ENCODE measurements at places on chromosomes 4 and X.

GRCh38 chr4:26406346-26406975 is 83.8 kb downstream of the CCKAR start:
- DNase-seq: no peak

GRCh38 chr4:8754634-8755589 is 116.7 kb downstream of the HMX1 start:
- DNase-seq: no peak

- DNase-seq: no peak
These were observed 7.4 kb downstream of the ANKRD37 start for GRCh38 chr4:185404031-185404430.

- no peak for DNase-seq
These were observed 32.7 kb downstream of the MFAP3L start for GRCh38 chr4:169993531-169993930.

DNA sequence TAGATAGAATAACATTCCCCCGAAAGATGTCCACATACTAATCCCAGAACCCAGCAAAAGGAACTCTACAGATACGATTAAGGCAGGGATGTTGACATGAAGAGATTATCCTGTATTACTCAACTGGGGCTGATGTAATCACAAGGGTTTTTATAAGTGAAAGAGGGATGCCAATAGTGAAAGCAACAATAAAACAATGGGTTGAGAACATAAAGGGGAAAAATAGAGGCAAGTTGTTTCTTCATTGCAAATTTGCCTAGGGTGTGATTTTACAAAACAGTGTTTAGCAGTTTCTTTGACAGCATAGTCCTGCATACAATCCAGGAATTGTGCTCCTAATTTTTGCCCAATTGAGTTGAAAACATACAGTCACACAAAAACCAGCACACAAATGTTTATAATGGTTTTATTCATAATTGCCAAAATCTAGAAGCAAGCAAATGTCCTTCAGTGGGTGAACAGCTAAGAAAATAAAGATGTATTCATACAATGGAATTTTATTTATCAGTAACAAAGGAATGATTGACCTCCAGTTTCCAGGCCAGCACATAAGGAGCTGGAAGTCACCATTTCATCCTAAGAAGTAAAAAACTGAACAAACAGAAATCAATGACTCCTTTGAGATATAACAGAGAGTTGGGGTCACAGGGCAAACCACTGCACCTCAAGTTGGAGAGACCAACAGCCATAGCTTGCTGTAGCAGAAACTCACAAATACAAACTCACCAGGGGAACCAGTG is 107.2 kb downstream of the CENPC start:
- no peak for DNase-seq

GRCh38 chr4:124018383-124019317 is 622.1 kb downstream of the SPRY1 start:
- DNase-seq: no peak

DNA sequence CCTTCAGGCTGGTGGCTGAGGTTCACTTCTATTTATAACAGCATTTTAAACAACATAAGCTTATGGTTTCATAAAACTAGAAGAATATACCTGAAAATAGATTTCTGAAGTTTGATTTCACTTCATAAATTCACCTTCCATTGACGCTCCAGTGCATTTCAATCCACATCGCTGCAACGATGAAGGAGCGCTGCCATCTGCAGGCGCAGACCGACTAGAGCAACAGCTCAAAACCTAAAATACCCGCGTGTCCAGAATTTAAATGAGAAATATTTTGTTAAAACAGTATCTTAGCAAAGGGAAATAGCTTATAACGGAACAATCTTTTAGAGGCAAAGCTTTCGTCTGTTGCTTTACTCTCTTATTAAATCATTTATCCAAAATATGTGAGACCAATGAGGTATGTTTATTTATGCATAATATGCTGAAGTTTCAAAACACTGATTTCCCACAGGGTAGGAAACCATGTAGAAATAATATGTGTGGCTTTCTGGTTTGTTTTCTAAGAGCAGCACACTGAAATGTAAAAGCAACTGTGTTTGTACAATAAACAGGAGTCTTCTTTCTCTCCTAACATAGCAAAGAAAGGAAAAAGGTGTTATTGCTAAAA is 816.4 kb upstream of the FRG1 start:
- no peak for DNase-seq

DNA sequence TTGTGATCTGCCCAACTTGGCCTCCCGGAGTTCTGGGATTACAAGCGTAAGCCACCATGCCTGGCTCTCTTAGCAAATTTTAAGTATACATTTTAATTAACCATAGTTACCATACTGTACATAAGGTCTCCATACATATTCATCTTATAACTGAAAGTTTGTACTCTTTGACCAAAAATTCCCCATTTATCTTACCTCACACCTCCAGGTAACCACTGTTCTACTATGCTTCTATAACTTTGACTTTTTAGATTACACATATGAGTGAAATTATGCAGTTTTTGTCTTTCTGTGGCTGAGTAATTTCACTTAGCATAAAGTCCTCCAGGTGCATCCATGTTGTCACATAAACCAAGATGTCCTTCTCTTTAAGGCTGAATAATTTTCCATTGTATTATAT is 17.4 kb downstream of the C4orf51 start:
- DNase-seq: no peak

- DNase-seq: no peak
These were observed 26.3 kb downstream of the FLNA start for GRCh38 chrX:154348114-154348531.

- no peak for DNase-seq
These were observed 38.7 kb downstream of the SLC4A4 start for GRCh38 chr4:71377561-71377960.

DNA sequence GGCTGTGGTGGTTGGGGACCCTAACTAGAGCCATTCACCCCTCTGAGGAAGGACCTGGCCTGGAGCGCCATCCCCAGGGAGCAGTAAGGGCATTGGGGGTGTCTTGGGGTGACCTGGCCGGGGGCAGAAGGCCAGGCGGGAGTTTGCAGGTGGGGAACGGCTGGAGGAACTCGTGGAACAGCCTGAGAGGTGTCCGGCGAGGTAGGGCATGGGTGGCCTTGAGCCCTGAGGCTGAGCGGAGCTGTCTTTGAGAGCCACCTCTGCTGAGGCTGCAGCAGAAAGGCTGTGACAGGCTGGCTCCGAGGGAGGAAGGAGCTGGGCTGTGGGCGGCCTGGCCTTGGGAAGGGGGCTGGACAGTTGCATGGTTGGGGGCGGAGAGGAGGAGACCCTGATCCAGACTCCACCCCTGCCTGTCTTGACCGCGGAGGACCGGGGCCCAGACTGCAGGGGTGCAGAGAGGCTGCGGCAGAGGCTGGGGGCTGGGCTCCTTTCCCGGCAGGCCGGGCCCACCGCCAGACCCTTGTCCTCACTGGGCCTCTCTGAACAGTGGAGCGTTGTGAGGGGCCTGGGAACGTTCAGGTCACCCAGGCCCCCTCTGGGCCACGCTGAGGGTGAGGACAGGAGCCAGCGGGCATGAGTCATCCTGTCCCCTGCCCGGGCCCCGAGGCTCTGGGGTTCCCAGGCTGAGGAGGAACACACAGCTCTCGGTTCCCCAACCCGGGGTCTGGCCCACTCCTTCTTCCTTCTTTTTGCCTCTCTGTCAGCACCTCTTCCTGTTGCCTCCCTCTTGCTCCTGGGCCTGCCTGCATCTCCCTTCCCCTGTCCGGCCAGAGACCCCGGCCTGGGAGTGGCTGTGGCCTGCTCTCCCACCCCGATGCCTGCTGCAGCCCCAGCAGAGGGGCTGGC is 8.1 kb downstream of the SH3BP2 start:
- DNase-seq: no peak

DNA sequence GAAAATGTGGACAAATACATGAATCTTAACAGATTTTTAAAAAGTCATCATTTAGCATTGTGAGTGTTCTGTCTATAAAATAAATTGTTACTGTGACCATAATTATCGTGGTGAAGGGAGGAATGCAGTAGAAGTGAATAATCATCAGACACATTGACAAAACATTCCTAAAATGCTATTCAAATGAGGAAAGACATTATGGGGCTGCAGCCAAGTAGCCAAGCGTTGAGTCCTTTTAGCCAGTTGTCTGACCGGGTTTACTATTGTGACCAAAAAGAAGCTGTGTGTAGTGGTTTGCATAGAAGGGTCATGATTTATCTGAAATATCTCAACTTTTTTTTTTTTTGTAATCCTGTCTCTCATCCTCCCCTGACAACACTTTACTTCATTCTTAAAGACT is 19.5 kb downstream of the WWC2 start:
- DNase-seq: no peak

- no peak for DNase-seq
These were observed 144.8 kb downstream of the BCOR start for GRCh38 chrX:39952989-39953388.

DNA sequence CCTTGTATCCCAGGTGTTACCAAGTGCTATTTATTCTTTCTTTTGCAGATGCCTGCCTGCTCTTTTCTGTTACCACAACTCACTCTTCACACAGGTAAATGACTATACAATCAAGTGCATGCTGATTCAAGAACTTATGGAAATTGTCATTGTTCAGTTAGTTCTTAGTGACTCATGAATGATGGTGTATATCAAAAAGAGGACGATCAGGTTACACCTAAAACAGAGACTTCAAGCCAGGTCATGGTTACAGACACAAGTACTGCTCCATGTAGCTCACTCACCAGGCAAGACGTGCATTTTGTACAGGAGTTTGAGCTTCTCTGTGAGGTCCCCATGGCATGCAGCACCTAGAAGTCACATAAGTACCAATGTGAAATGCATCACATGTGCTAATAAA is 59.3 kb upstream of the UCP1 start:
- no peak for DNase-seq

DNA sequence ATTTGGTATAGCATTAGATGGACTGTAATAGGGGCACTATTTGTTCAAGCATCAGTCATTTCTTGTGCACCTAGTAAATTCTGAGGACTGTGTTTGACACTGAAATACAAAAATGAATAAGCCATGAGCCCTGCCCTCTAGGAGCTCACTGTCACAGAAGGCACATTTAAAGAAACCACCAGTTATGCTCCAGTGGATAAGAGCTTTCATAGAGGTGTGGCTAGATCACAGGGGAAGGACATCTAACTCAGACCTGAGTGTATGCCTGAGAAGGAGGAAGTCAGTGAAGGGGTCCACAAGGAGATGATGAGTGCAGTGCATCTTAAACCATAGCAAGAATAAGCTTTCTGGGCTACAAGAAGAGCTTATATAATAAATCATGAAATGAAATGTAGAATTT is 40.1 kb downstream of the BTC start:
- DNase-seq: no peak

DNA sequence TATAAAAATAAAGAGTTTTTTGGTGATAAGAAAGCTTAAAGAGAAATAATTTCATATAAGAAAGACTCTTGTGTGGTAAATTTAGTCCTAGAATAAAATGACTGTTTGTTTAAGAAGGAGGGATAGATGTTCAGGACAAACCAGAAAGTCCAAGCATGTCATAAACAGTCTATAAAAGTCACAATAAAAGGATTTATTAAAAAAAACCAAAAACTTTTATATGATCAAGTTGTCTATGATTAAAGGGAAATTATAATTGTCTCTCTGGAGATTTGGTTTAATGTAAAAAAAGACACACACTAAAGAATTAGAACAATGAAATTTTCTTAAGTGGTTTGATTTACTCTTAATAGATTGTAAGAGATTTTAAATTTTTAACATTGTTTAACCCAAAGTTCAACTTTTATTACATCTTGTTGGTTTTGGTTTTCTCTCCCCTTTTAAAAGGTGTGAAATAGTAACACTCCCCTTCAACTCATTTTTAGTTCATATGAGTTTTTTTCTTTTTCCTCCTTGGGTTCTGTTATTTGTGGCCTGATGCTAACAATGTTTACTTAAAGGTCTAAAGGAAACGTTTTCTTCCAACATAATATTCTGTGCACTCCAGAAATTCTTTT is 89.7 kb downstream of the PDHA2 start:
- no peak for DNase-seq

DNA sequence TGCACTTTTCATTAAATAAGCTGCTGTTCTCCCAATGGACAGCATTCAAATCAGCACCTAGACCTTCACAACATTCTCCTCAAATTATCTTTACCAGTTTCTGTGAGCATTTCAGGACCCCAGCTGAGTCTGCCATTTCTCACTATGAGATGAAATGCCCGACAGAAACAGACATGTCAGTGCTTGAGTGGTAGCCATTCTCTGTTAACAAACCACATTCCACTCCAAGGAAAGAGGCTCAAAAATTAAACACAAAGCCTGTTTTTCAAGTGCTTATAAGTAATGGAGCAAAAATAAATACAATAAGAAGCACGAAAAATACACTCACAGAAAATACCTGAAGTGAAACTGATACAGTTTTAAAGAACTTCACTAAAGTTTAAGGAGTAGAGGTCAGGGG is 320.2 kb upstream of the PRPS2 start:
- DNase-seq: no peak

GRCh38 chr4:184787766-184788503 is 37.8 kb downstream of the ACSL1 start:
- no peak for DNase-seq

- no peak for DNase-seq
These were observed 58.5 kb upstream of the PABPC4L start for GRCh38 chr4:134260126-134260525.

- no peak for DNase-seq
These were observed 70.1 kb downstream of the BMP2K start for GRCh38 chr4:78846258-78846657.

GRCh38 chrX:126799059-126799458 is 20.5 kb upstream of the PRR32 start:
- no peak for DNase-seq

- DNase-seq: no peak
These were observed 561 bp downstream of the IRAK1 start for GRCh38 chrX:154019061-154019621.

DNA sequence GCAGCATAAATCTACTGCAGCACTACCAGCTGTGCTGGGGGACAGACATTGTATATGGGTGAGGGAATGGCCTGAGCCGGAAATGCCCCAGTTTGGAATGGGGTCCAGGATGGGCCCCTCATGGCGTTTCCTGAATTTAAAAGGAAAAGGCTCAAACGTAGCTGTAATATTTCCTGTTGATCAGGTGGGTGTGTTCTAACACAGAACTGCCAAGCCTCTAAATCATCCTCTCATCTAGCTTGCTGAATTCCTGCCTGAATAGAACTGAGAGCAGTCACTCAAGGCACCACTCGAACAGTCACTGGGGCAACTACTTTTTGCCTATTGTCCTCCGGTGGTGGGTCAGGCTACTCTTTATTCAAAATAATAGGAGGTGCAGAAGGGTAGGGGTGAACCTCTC is 28.7 kb downstream of the ADH6 start:
- no peak for DNase-seq

GRCh38 chr4:37082912-37083311 is 161.6 kb upstream of the NWD2 start:
- DNase-seq: no peak

DNA sequence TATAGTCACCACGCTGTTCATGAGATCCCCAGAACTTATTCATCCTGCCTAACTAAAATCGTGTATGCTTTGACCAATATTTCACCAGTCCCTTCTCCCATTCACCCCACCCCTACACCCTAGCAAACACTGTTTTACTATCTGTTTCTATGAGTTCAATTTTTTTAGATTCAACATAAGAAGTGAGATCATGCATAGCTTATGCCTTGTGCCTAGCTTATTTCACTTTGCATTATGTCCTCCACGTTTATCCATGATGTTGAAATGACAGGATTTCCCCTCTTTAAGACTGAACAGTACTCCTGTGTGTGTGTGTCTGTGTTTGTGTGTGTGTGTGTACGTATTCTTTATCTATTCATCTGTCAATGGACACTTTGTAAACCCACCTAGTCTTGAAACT is 16.8 kb downstream of the ANXA5 start:
- no peak for DNase-seq

Measured in DMS79 treated with DMSO at 0.1 percent for 48 hours (cell line).